ENCODE measurements at places on chromosomes 2 and 18. TPM values are rescaled to one million over a fixed set of nuclear protein-coding genes. Genes with fewer than 3 reads are reported as not detected.

The MEIS1 gene
- 7.4 TPM for total RNA-seq

The VPS4B gene
- 28.9 TPM for total RNA-seq

The TMEM178A gene
- total RNA-seq: not detected

The LHCGR gene
- not detected for total RNA-seq

The ACADL gene
- total RNA-seq: not detected

Measured in MG63 (cell line).